ENCODE measurements at places on chromosomes 5 and 9.

- DNase-seq: no peak
Observed at GRCh38 chr5:38442247-38442573, 114.2 kb downstream of the LIFR start.

DNA sequence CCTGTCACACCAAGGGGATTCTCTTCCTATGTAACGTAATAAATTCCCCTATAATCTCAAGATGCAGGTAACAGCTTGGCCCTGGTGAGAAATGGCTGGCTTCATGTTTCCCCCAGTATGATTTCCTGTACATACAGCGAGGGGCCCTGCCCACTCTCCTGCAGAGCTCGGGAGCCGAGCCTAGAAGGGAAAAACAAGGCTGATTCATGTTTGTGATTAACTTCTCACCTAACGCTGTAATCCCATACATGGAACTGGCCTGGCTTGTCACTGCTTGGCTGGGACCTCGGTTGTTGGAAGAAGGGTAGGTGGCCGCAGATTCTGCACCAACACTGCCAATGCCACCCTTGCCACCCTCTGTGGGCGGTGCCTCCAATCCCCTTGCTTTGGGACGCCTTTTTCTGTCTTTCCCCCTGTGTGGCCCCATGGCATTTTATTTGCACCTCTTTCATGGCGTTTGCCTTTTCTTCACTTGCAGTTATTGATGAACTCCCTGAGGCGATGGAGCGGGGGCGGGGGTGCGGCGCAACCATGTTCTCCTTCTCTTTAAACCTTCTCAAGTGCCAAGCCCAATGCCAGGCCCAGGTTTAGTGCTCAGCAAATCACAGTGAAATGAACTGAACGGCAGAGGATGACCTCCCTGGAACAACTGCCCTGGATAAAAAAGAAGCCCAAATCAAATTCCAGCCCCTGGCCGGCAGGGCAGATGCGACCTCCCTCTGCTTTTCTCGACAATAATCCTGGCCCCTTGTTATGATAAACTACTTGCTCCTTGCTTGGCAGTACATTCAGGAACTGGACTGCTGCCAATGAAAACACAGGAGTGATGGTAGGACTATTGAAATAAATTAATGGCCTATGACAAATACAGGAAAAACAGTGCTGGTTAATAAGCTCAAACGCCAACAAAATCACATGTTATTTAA lies 108.1 kb downstream of the TMEM174 start:
- DNase-seq: no peak

- no peak for DNase-seq
Observed at GRCh38 chr9:135394131-135394530, 85.5 kb upstream of the PPP1R26 start.

GRCh38 chr9:34594177-34594576 lies 4.7 kb upstream of the CNTFR start:
- DNase-seq: no peak

DNA sequence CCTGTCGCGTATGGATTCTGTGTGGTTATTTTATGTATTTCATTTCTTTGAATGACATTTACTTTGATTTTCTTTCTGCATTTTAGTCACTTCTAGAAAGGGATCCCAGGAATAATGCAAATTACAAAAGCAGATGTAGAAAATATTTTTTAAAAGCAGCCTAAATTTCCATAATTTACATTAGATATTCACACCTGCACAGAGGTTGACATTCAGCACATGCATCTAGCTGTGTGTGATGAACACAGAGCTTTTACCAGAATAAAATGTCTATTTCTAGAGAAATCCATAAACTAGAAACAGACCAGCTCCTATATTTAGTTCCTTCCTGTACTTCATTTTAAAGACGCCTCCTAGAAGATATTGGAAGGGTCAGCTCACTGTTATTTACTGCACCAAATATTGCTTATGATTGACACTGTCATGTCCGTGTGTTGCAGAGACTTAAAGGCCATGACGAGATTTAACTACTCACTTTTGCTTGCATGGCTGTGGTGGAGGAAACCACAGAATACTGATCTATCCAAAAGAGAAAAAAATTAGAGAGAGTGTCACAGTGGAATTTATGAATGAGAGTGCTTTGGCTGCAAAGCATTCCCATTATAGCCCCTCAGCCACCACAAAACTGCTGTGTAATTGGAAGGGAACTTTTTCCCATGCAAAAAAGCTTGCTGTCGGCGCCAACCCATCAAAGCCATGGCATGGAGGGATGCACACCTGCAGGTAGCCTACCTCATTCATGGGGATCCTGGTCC lies 58.1 kb downstream of the EBF1 start:
- DNase-seq: no peak

- DNase-seq: no peak
Observed at GRCh38 chr9:136860529-136860928, 5.6 kb downstream of the EDF1 start.

- no peak for DNase-seq
Observed at GRCh38 chr5:122385808-122386207, 73.8 kb downstream of the SNCAIP start.

DNA sequence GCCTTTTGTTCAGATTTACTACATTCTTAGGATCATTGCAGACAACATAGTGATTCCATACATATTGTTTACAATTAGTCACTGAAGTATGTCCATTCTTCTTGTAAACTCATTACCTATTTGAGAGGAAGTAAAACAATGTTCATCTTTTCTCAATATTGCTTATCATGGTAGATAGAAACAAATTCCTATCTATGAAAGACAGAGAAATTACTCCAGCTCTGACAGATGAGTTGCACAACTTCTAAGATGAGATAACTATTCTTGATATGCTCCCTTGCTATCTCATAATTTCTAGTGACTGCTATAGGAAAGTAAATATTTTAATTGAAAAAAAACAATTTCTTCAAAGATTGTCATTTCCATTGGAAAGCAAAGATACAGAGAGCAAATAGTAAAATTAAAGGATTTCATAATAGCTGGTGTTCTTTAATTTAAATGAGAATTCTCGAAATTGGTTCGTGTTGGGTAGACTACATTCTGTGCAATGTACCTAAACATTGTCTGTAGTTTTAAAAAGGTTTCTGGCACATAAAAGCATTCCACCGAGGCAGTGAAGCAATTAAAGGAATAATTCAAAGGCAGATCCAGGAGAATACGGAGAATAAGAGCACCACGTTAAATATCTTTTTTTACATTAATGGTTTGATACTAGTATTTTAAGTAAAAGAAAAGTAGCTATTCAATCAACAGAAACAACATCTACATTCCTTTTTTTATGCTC lies 1029.1 kb upstream of the ACO1 start:
- DNase-seq: no peak

DNA sequence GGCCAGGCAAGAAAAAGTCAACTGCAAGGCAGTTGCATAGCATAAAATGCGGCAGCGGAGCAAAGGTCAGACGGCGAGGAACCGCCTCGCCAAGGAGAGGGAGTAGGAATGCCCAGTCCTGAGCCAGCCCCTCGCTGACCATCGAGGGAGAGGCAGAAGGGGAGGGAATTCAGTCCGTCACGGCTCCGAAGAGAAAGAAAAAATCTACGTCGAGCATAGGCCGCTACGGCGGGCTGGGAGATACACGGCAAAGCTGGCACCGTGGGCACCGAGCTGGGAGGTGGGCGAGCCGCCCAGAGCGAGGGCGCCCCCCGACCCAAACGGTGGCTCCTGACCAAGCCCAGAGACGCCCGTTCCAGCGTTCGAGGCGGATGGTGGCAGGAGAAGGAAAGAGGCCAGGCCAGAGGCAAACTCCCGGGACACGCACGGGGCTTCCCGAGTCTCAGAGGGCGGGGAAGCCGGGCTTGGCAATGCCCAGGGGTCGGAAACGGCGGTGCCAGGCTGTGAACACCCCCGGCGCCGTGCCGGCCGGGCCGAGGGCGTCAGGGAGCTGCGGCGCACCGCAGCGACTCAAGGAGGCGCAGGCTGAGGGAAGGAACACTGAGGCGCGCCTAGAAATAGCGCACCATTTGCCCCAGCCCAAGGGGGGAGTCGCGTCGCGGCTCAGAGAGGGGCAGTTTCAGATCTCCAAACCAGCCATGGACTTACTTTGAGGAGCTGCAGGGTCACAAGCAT lies 518 bp downstream of the SPRY4 start:
- DNase-seq: no peak

DNA sequence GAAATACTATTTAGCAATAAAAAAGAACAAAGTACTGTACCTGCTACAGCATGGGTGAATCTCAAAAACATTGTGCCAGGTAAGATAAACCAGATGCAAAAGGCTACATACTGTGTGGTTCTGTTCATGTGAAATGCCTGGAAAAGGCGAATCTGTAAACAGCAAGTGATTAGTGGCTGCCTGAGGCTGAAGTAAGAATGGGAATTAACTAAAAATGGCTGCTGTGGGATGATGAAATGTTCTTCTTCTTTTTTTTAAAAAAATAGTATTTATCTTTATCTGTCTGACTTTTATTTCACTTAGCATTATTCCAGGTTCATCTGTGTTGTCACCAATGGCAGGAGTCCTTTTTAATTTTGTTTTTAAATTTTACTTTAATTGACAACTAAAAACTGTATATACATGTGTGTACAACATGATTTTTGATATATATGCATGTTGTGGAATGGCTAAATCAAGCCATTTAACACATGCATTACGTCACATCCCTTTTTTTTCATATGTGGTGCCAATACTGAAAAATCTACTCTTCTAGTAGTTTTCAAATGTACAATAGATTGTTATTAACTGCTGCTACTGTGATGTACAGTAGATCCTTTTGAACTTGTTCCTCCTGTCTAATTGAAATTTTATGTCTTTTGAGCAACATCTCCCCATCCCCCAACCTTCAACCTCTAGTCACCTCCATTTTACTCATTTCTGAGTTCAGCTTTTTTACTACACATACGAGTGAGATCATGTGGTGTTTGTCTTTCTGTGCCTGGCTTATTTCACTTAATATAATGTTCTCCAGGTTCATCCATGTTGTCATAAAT lies 62.9 kb upstream of the TNFAIP8 start:
- DNase-seq: no peak

DNA sequence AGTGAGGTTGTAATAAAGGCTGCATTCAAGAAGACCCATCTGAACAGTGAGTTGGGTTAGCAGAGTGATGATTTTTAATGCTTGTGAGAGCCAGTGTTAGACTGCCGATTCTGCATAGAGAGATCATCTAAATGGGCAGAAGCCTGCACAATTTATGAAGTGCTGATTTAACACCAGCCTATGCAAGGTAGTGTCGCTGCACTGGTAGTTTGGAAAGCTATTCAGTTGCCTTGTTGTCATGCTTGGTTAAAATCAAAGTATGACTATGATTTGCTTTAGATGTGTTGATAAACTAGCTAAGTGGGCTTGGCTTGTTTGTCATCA lies 379 bp upstream of the LRRTM2 start:
- no peak for DNase-seq

- DNase-seq: no peak
Observed at GRCh38 chr9:101383361-101383760, 1.4 kb downstream of the BAAT start.

Data from iPS DF 6.9 (cell line).